Stimulated activated CD8-positive, alpha-beta memory T cell treated with anti-CD3 and anti-CD28 coated beads, Interleukin-4, amount 100 ng/mL, for 1 hour (primary cell): ENCODE measurements at places on chromosomes 4 and X.
A peak's percentile ranks its signal among the peaks of the same experiment; 100 is the strongest.

GRCh38 chrX:75642811-75643361 lies 120.0 kb upstream of the ZDHHC15 start:
- no peak for DNase-seq

- peak; percentile 29 for DNase-seq
Observed at GRCh38 chrX:21985332-21985777, 44.8 kb downstream of the SMS start.

GRCh38 chr4:186008057-186008456 lies 60.9 kb upstream of the TLR3 start:
- DNase-seq: no peak

DNA sequence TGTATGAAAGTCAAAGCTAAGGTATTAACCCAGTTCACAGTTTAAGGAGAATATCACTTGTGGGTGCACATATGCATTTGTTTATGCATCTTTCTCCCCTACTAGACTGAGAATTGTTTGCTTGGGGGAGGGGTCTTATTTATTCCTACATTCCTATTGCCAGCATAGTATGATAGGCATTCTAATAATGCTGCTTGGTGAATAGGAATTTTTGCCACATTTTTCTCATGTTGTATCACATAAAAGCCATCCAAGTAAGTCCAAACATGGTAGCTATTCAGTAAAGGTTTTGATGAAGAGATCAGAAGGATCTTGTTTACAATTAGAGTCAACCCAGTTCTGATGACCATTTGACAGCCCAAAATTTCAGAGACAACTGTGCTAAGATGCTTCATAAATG lies 48.6 kb downstream of the ASB9 start:
- DNase-seq: no peak

GRCh38 chr4:8009710-8010511 lies 70.2 kb upstream of the AFAP1 start:
- no peak for DNase-seq

DNA sequence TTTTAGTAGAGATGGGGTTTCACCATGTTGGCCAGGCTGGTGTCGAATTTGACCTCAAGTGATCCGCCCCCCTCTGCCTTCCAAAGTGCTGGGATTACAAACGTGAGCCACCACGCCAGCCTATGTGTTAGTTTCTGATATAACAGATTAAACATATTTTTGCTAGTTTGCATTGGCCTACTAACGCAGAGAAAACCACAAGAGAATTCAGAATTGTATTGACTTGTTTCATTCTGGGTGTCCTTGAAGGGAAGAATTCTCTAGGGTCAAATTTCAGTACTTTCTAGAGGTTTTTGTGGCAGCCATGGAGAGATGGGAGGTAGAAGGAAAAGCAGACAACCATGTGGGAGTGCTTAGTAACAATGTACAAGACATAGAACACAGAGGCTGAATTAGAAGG lies 46.1 kb upstream of the BMPR1B start:
- no peak for DNase-seq

- no peak for DNase-seq
Observed at GRCh38 chrX:71930298-71930697, 19.7 kb downstream of the NHSL2 start.

- DNase-seq: no peak
Observed at GRCh38 chr4:40778090-40778489, 28.3 kb downstream of the NSUN7 start.

GRCh38 chr4:128660361-128661215 lies 148.9 kb upstream of the JADE1 start:
- no peak for DNase-seq

GRCh38 chr4:148015058-148015457 lies 283.2 kb downstream of the ARHGAP10 start:
- DNase-seq: no peak

DNA sequence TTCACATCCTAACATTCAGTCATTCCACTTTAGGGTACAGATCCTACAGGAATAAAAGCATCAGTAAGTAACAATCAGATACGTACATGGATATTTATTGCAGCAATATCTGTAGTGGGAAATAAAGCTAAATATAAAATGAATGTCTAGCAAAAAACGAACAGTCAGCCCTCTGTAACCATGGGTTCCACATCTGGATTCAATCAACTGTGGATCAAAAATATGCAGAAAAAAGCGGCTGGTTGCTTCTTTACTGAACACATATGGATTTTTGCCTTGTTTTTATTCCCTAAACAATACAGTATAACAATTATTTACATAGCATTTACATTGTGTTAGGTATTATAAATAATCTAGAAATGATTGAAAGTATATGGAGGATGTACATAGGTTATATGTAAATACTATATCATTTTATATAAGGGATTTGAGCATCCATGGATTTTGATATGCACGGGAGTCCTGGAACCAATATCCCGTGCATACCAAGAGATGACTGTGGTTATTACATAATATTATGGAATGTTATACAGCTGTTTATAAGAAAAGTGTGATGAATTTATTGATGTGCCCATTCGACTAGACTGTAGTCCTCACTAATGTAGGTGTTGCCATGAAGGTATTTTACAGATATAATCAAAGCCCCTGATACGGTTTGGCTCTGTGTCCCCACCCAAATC lies 132.8 kb downstream of the ARHGEF9 start:
- DNase-seq: no peak

DNA sequence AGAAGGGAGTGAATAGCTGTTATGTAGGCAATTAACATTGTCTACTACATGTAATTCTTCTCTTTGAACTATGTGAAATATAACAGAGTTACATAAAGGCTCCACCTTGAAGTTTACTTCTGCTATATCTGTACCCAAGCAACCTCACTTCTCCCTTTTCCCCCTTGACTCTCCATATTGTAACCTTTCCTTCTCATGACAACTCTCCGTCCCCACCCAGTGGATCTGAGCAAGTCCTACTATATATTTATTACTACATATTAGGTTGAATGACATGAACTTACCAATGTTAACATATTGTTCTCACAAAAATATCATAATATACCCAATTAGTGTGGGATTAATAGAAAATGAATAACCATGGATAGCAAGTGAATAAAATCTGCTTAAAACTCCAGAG lies 93.2 kb upstream of the ATP8A1 start:
- DNase-seq: no peak
